Activated naive CD4-positive, alpha-beta T cell (primary cell): ENCODE measurements at places on chromosomes 16 and 17.

GRCh38 chr16:2007081-2007836 lies 2.4 kb downstream of the ZNF598 start:
- no peak for DNase-seq

DNA sequence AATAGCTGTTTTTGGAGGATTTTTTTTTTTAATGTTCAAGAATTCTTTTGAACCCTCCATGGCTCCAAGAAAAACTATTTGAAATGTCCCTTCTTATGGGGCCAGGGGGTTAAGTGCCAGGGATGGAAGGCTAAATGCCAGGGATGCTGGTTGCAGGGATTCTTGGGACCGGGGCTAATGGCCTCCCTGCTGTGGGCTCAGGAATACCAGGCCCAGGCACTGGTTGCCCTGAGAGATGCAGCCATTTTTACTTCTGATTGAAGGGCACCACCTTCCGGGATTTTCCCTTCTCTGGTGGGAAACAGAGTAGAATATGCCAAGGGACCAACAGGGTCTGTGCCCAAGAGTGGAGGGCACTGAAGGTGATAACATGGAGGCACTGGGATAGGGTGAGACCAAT lies 10.9 kb upstream of the KAT7 start:
- no peak for DNase-seq

GRCh38 chr17:49148171-49148570 lies 15.6 kb downstream of the B4GALNT2 start:
- no peak for DNase-seq

DNA sequence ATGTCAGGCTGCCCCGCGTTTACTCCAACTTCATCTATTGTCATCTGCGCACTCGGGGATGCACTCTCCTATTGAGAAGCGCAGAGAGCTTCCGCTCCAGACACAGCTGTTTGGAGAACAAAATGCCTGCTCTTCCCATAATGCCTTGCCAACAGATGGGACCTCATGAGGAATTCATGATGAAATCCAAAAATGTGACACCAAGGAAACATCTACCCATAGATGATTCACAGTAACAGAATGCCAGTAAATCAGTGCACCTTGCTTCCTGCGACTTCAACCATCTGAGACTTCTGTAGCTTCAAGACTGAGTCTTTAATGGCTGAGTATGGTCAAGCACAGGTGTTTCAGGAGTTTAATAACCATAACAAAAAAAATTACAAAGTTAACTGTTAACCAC lies 1144.9 kb upstream of the GOT2 start:
- no peak for DNase-seq

DNA sequence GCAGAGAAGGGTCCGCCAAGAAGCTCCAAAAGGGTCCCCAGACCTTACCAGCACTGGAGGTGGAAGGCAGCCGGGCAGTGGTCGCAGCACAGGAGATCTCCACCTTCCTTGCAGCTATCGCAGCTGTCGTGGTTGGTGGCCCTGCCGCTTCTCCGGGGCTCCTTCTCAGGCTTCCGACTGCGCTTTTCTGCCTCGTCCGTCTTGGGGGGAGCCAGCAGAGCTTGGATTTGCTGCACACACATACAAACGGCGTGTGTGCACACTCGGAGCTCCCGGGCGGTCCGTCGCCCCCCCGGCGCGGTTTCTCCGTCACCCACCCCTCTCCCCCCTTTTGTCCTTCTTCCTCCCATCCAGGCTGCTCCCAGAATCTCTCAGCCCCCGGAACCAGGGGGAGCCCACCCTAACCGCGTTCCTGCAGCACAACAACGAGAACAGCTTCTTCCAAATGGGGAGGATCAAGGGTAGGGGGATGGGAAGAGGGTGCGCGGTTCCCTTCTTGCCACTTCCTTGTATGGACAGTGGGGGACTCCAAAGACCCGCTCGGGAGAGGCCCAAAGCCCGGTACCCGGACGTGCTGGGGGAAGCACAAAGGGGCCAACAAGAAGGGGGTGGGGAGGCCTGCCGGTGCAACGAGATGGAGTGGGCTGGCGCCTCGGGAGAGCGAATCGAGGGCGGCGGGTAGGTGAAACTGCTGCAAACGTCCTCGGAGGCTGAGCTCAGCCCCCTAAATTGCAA lies 1.1 kb downstream of the PHF12 start:
- DNase-seq: peak; percentile 41

DNA sequence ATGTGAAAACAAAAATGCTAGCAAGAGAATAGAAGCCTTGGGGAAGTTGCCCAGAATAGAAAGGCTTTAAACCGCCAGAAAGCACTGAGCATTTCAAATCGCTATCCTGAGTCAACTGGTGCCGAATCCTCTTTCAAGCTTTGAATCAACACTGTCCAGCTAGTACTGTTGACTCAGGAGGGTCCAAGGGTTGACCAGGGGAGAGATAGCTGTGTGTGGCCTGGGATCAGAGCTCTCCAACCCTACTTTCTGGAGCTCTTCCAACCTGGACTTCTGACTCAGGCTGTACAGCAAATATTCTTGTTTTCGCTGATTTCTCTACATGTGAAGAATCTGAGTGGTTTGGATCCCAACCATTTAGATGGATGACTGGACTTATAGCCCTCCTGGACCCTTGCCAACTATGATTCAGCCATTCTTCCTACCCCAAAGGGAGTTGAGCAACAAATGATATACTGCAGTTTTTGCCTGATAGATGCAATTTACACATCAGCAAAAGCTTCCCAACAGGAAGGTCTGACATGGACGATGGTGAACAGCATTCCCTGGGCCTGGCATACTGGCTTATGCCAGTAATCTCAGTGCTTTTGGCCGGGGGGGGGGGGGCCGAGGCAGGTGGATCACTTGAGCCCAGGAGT lies 154.0 kb upstream of the SDK2 start:
- DNase-seq: no peak

- DNase-seq: no peak
Measured at GRCh38 chr16:31138621-31139578, 3.4 kb upstream of the PRSS8 start.
